ENCODE measurements at places on chromosomes 2 and 18.

DNA sequence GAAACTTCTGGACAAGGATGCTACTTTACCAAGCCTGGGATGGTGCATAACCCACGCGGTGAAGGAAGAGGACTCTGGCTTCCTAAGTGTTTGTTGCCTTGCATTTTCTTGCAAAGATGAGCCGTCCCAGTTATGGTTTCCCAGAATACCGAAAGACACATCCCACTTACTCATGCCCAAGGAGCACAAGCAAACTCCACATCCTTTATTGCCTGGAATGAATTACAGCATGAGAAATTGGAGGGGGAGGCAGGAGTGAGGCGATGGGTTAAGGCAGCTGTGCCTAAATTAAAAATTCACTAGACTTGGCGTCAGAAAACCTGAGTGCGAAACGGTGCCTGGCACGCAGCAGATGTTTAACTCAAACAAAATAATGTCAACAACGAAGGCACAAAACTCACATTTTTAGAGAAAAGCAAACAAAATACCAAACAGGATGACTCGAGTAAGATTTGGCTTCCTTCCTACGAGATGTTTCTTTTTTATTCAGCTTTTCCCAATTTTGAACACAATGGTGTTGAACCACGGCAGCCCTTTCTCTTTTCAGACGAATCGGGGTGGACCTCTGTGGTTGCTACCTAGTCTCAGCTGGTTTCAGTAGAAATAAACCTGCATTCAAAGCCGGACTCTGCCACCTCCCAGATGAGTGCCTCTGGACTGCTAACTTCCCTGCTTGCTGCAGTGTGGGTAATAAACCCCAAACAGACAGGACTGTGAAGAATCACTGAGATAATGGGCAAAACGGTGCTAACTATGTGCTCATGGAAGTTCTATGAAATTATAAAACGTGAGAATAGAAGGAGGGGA lies 100.3 kb upstream of the NCK2 start:
- no peak for DNase-seq
- H3K4me1 ChIP-seq: no peaks in the 10 kb centered on the region
- H3K36me3 ChIP-seq: no peaks in the 10 kb centered on the region

- no peak overlapping the region for H3K27ac ChIP-seq
- peaks cover 34% of the 10 kb centered on the region for H3K4me1 ChIP-seq
- peak; percentile 55 for DNase-seq
- peaks cover 45% of the 10 kb centered on the region for H3K27me3 ChIP-seq
These were observed 3.9 kb downstream of the KCNG2 start for GRCh38 chr18:79801641-79802040.

- DNase-seq: no peak
- no peak overlapping the region for H3K4me3 ChIP-seq
- H3K36me3 ChIP-seq: no peaks in the 10 kb centered on the region
- no peak overlapping the region for H3K27ac ChIP-seq
These were observed 42.7 kb downstream of the MPHOSPH10 start for GRCh38 chr2:71173096-71173495.

DNA sequence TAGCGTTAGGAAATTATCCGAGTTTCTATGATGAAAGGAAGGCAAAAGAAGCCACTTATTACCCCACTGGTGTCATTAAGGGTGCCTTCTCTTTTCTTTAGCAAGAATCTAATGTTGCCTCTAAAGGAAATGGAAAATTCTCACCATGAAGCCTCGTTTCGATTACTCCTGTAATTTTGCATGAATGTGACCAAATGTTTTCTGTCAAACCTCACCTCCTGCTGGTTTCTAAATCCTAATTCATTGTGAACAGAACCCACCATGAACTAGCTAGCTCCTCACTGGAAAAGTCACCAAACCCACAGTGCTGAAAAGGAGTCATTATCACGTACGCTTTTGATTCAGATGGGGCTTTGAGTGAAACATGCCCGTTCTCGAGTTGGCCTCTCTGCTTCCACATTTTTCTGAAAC lies 119.9 kb downstream of the COPS8 start:
- no peak overlapping the region for H3K4me3 ChIP-seq
- H3K36me3 ChIP-seq: no peaks in the 10 kb centered on the region
- H3K27me3 ChIP-seq: no peaks in the 10 kb centered on the region
- no peak for DNase-seq
- H3K4me1 ChIP-seq: no peaks in the 10 kb centered on the region

GRCh38 chr2:149018981-149019380 lies 19.5 kb upstream of the LYPD6B start:
- H3K36me3 ChIP-seq: no peaks in the 10 kb centered on the region
- DNase-seq: no peak
- no peak overlapping the region for H3K27ac ChIP-seq
- no peaks in the 10 kb centered on the region for H3K27me3 ChIP-seq
- peaks cover 10% of the 10 kb centered on the region for H3K4me1 ChIP-seq
- H3K4me3 ChIP-seq: no peak overlapping the region

DNA sequence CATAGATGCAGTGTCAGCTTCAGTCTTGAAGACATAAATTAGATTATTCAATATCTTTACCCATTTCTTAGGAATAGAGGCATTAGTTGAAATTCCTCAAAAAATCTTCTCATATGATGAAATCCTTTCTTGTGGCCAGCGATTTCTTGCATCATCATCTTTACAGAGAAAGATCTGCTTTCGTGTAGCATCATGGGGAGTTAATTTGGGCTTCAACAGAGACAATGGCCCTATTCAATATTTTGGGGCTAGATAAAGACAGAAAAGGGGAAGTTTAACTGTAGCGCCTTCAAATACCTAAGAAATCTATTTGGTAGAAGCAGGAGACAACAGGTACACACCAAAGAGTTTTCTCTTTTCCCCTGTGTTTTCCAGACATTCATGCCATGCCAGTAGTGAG lies 73.8 kb downstream of the TGFA start:
- no peak for DNase-seq
- H3K4me1 ChIP-seq: peaks cover 10% of the 10 kb centered on the region
- no peaks in the 10 kb centered on the region for H3K36me3 ChIP-seq

GRCh38 chr2:151347906-151348305 lies 9.5 kb upstream of the TNFAIP6 start:
- no peak overlapping the region for H3K27ac ChIP-seq
- H3K27me3 ChIP-seq: no peaks in the 10 kb centered on the region
- H3K4me3 ChIP-seq: no peak overlapping the region
- H3K4me1 ChIP-seq: no peaks in the 10 kb centered on the region
- DNase-seq: no peak

- no peaks in the 10 kb centered on the region for H3K36me3 ChIP-seq
- DNase-seq: no peak
- no peaks in the 10 kb centered on the region for H3K4me1 ChIP-seq
- H3K4me3 ChIP-seq: no peak overlapping the region
These were observed 182.0 kb upstream of the LINC00305 start for GRCh38 chr18:64330931-64331330.

DNA sequence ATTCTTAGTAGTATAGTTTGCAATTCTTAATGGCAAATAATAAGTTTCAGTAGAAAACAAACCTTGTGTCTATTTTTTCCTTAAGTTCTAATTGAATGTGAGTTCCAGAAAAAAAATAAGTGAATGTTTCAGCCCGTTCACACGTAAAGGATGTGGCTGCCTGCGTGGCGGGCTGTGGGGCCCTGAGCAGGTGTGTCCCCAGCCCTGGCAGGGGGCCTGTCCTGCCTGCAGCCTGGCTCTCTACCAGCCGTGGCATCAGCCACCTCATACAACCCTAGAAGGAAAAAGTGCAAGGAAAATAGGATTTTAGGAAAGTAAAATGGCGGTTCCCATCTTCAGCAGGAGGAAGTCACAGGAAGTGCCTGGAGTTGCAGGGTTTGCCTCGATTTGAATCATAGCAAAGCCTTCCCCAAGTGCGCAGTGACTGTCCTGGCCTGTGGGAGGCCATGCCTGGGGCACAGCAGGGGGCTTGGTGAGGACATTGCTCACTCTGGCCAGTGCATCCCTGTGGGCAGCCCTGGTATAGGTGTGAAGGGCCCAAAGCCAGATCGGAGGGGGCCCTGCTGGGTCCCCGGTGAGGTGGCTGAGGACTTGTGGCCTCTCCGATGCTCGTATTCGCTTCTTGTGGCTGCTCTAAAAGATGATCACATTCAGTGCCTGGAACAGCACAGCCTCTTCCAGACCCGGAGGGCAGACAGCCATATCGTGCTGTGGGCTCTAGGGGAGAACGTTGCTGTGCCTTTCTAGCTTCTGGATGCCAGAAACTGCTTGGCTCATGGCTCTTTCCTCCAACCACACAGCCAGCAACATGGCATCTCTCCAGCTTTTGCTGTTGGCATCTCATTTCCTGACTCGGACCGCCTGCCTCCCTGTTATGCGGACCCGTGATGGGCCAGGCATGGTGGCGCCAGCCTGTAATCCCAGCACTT lies 12.6 kb downstream of the DTYMK start:
- H3K27ac ChIP-seq: no peak overlapping the region
- no peaks in the 10 kb centered on the region for H3K4me1 ChIP-seq
- DNase-seq: no peak
- no peak overlapping the region for H3K4me3 ChIP-seq
- no peaks in the 10 kb centered on the region for H3K36me3 ChIP-seq
- H3K27me3 ChIP-seq: no peaks in the 10 kb centered on the region
